ENCODE measurements at places on chromosomes 16 and 17.

GRCh38 chr16:17374668-17375255 is 96.0 kb downstream of the XYLT1 start:
- DNase-seq: no peak

- peak; percentile 63 for DNase-seq
Observed at GRCh38 chr16:66603537-66604375, 748 bp upstream of the CMTM3 start.

GRCh38 chr16:26672206-26672605 is 394.5 kb upstream of the C16orf82 start:
- DNase-seq: no peak

- no peak for DNase-seq
Observed at GRCh38 chr17:67003231-67003630, 38.7 kb downstream of the CACNG4 start.

GRCh38 chr17:51585514-51586104 is 325.3 kb downstream of the UTP18 start:
- DNase-seq: no peak

DNA sequence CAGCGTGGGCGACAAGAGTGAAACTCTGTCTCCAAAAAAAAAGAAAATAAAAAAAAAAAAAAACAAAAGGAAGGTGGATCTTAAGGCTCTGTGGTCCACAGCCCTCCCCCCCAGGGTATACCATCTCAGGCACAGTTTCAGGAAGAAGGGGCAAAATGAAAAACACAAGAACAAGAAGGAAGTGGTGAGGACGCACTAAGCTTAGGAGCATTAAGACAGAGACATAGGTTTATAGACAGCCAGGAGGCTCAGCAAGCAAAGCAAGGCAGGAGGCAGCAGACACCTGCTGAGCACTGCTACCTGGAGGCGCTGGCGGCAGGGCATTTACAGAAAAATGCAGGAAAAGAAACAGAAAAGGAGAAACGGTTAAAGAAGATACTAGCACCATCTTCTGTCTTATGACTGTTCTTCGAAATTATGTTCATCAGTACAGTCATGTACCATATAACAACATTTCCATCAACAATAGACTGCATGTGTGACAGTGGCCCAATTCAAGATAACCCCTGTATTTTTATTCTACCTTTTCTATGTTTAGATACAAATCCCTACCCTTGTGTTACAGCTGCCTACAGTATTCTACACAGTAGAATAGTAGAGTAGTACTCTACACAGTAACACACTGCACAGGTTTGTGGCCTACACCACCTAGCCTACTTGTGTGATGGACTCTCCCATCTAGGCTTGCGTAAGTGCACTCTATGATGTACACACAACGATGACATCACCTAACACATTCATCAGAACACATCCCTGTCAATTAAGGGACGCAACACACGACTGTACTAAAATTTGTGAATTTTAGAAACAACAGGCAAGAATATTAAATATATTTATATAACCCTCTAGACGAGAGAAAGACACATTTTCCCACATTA is 62.5 kb downstream of the XPO6 start:
- DNase-seq: no peak

DNA sequence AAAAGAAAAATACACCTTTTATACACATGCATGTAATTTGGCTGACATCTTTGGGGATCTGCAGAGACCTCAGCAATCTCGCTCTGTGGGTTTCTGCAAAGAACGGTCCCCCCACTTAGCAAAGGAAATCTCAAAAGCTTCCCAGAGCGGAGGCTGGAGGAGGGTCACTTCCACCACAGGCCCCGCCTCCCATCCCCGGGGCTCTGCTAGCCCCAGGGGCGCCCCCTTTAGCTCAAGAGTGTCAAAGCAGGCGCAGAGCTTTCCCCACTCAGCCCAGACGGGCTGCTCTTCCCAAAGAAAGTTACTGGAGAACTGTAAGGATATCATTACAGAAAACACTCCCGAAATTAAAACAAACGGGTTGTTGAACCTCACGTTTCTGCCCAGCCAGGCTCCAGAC is 11.4 kb downstream of the SLC13A5 start:
- DNase-seq: no peak

DNA sequence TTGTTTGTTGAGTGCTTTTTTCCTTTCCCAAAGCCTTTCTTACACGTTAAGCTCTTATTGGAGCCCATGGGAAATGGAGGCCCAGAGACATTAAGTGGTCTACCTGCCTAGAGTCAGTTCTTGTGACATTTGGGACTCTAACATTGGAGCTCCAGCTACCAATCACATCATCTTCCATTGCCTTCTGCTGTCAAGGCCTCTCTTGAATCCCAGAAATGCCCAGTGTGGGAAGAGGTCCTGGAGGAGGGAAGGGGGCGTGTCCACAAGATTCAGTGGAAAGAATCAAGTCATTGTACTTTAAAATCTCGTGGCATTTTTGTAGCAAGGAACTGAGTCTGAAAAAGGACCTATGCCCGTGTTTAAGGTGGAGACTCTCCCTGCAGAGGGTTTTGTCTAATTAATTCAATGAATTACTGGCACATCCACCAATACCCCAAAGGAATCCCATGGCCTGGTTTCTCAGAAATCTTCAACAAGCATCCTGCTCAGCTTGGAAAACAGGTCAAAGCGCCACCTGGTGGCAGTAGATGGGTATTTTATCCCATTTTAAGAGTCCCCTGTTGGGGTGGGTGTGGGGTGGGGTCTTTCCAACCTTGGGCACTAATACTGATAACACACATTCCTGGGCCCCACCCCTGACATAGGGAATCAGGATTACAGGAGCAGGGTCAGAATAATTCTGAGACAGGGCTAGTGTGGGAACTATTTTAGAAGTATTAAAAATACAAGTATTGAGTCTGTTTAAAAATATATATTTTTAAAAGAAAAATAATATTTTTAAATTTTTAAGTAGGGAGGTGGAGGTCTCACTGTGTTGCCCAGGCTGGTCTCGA is 24.6 kb downstream of the GPT2 start:
- peak; percentile 59 for DNase-seq

DNA sequence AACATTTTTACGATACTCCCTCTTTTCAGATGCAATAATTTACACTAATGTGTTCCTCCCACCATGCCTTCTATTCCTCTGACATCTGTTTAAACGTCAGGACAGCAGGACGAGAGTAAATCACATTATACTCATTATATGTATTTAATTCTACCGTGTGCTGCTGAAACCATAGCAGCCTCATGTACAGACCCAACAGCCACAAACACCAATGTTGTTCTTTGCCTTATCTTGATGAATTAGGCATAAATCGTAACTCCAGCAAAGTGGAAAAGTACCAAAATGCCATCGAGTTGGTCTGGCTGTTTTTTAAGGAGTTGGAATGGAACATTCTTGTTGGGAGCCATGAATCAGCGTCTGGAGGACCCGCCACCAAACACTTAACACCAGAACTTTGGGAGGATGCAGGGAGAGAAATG is 82.9 kb upstream of the FOXF1 start:
- DNase-seq: no peak

DNA sequence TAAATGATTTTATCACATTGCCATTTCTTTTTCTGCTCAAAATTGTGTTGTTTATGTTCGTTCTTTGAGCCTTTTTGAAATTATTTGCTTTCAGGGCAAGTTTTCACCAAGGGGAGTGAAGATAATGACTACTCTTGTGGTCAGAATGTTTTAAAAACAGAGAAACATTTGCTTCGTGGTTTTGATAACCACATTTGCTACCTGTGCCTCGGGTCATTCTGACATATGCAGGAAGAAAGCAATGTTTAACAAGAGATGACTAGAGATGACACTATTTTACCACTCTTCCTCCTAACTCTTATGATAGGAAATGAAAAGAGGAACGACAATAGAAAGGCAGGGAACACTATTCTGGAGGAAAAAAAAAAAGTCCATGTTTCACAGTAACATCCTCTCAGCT is 1496.5 kb upstream of the GOT2 start:
- no peak for DNase-seq

DNA sequence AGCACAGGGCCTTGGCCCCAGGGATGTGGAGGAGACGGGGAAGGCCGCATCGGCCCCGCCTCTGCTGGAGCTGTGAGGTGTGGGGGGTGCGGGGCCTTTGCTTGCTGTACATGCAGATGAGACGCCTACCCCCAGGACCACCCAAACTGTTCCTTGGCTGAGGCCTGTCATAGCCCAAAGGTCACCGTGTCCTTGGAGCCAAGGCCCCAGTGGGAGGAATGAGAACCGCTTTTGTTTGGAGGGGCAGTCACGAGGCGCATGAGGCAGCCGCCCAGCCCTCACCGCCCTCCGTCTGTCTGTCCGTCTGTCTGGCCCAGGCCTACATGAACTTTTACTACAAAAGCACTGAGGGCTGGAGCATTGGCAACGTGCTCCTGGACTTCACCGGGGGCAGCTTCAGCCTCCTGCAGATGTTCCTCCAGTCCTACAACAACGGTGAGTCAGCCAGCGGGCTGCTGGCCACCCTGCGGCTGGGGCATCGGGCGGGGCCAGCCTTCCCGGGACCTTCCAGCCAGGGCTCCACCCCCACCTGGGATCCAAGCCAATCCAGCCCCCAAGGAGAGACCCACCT is 8.8 kb downstream of the TAX1BP3 start:
- DNase-seq: no peak

DNA sequence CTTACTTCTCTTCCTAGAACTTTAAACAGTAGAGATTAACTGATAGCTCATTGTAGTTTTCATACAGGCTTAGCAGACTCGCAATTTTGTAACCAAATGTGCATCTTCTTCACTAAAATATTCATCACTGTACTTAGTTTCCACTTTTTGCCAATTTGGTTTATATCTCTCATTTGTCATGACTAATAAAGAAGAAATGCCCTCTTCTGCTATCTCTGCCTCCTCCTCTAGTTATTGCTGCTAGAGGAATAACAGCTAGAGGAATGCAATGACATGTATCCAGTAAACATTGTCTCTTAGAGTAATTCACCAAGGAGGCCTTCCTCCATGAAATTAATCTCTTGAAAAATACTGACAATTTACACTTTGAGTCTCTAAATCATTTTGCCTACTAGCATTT is 115.5 kb upstream of the COX10 start:
- no peak for DNase-seq

DNA sequence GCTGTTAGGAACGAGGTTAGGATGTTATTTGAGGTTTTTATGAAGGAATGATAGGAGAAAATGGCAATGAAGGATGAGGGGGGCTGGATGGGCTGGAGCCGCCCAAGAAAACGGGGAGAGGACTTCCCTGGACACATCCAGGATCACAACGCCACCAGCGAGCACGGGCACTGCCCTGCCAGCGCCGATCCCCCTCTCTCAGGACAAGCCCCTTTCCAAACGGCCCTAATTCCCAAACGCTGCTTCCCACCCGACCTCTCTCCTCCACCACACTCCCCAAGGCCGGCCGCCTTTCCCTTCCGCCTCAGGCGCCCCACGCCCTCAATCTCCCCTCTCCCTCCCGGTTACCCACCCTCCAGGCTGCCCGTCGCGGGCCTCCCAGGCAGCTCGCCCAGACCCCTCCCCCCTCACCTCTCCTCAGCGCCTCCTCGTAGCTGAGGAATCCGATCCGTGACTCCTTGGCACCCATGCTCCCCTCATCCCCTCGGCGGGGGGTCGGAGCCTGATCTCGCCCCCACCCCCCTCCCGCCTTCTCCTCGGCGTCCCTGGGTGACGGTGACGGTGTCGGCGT is 377 bp downstream of the USP32 start:
- DNase-seq: no peak

- peak; percentile 65 for DNase-seq
Observed at GRCh38 chr17:77465358-77466041, 324.7 kb downstream of the SEC14L1 start.

DNA sequence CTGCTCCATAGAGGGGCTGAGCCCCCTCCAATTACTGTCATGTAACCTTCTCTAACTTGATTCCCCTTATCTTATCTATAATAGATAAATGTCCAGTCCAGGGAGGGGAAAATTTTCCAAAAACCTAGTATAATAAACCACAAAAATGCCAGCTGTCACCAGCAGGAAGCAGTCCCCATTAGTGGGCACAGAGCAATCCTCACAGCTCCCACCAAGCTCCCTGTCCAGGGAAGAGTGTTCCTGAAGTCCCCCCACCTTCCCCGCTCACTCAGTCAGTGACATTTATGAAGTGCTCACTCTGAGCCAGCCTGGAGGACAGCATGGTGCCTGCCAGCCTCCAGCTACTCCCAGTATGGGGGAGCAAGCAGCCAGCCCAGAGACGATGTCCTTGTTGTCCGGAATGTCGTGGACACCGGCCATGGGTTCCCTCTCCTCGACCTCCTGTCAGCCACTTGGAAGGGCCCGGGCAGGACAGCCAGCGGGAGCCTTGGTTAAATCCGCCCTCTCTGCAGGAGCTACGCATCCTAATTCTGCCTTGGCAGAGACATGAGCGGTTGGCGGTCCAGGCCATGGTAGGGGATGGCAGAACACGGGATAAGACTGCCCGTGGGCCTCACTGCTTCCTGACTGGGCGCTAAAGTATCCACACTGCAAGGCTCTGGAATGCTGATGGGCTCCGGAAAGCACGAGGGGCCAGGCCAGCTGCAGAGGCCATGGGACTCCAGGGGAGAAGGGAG is 102.0 kb upstream of the CDH5 start:
- DNase-seq: no peak

DNA sequence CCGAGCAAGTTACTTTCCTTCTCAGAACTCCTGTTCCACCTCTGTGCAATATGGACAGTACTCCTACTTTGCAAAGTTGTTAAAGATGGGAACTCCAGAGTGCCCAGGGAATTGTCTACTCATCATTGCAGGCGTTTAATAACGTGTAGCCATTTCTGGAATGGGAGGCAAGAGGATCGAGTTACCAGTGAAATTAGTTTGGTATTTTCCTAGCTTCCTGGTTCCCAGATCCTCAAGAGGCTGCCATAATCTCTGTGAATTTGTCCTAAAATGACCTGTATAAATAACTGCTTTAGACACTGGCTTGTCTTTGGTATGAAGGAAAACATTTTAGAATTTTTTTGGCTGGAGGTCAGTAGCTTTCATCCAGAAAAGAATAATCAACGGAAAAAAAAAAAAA is 27.7 kb downstream of the WWOX start:
- DNase-seq: no peak

DNA sequence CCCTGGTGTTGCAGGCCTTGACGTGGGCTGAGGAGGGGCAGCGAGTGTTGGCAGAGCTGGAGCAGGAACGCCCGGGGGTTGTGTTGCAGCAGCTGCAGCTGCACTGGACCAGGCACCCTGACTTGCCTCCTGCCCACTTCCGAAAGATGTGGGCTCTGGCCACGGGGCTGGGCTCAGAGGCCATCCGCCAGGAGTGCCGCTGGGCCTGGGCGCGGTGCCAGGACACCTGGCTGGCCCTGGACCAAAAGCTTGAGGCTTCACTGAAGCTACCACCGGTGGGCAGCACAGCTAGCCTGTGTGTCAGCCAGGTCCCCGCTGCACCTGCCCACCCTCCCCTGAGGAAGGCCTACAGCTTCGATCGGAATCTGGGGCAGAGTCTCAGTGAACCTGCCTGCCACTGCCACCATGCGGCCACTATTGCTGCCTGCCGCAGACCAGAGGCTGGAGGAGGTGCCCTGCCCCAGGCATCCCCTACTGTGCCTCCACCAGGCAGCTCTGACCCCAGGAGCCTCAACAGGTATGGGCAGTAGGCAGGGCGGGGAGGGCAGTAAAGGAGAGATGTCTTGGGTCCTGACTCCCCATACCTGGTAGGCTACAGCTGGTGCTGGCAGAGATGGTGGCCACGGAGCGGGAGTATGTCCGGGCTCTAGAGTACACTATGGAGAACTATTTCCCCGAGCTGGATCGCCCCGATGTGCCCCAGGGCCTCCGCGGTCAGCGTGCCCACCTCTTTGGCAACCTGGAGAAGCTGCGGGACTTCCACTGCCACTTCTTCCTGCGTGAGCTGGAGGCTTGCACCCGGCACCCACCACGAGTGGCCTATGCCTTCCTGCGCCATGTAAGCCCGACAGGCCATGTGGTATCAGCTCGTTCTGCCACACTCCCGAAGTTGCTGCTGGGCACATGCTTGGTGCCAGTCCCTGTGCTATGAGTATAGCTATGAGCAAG is 5.6 kb downstream of the PLEKHG4 start:
- no peak for DNase-seq
